ENCODE measurements at places on chromosomes 16 and 17.

DNA sequence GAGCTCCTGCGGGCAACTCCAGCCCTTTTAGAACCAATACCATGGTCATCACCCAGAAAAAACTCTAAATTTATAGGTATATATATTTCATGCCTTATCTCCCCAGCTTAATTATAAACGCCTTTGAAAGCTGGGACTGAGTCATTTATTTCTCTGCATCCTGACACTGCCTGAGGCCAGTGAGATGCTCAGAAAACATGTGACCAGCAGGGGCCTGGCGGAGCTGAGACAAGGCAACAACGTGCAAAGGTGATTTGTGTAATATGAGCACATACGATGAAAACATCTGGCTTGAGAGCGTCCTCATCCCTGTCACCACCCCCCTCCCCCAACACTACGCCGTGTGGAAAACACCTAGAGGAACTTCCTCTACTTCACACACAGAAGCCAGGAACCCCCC, 22.7 kb downstream of the NXN start:
- DNase-seq: no peak
- H3K4me1 ChIP-seq: no peaks in the 10 kb centered on the region
- peaks cover 3% of the 10 kb centered on the region for H3K36me3 ChIP-seq
- no peak overlapping the region for H3K27ac ChIP-seq
- peaks cover 37% of the 10 kb centered on the region for H3K27me3 ChIP-seq

DNA sequence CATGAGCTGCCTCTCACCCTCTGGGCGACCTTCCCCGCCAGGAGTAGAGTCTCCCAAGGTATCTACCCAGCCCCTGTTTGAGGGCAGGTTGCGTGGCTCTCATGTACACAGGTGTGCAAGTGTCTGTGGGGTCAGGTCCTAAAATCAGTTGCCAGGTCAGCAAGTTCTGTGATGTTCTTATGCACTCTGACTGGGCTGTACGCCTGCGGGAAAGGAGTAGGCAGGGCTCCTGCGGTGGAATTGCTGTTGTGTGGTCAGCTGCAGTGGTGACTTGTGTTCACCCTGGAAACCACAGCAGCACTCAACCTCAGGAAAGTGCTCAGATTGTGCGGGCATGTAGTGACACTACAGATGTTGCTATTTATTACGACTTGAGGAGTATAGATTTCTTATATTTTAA, 19.4 kb downstream of the NARF start:
- no peaks in the 10 kb centered on the region for H3K27me3 ChIP-seq
- H3K4me3 ChIP-seq: no peak overlapping the region
- H3K4me1 ChIP-seq: peaks cover 12% of the 10 kb centered on the region
- peak overlapping the region; percentile 25 for H3K27ac ChIP-seq

DNA sequence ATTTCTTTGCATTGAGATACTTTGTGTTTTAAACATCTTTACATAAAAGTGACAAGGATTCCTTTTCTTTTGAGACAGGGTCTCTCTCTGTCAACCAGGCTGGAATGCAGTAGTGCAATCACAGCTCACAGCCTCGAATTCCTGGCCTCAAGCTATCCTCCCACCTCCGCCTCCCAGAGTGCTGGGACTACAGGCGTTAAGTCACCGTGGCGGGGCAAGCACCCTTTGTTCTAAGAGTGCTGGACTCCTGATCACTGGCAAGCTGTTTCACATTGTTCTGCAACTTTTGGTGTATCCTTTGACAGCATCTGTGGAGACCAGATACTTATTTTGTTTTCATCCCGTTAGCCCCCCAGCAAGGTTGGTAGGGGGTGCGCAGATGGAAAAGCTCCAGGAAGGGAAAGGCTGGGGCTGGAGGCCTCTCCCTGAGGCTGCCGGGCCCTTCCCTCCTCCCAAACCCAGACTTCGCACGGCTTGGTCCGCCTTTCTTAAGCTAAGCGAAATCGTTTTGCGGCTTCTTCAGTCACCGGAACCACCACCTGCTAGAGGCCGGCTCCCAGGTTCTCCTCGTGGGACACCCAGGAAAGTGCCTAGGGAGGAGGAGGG, 1.1 kb downstream of the ST6GALNAC2 start:
- DNase-seq: no peak
- H3K27me3 ChIP-seq: peaks cover 40% of the 10 kb centered on the region
- no peaks in the 10 kb centered on the region for H3K36me3 ChIP-seq
- peak overlapping the region; percentile 77 for H3K4me3 ChIP-seq
- H3K27ac ChIP-seq: peak overlapping the region; percentile 5

DNA sequence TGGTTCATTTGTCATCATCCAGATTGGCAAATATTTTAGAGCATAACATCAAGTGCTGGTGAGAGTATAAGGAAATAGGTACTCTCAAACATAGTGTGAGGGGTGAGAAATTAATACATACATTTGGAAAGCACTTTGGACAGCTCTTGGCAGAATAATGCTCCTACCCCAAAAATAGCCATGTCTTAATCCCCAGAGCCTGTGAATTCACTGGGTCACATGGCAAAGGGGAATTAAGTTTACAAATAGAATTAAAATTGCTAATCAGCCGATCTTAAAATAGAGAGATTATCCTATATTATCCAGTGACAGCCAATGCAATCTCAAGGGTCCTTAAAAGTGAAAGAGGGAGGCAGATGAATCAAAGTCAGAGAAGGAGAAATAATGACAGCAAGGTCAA, 38.8 kb upstream of the ANKFN1 start:
- H3K4me3 ChIP-seq: no peak overlapping the region
- DNase-seq: no peak
- no peaks in the 10 kb centered on the region for H3K4me1 ChIP-seq

- H3K27ac ChIP-seq: no peak overlapping the region
- no peak overlapping the region for H3K4me3 ChIP-seq
- peaks cover 3% of the 10 kb centered on the region for H3K4me1 ChIP-seq
- no peaks in the 10 kb centered on the region for H3K36me3 ChIP-seq
These were observed 580 bp downstream of the CD300LD start for GRCh38 chr17:74591503-74591902.

- H3K4me3 ChIP-seq: no peak overlapping the region
- DNase-seq: no peak
- H3K27ac ChIP-seq: no peak overlapping the region
- H3K27me3 ChIP-seq: no peaks in the 10 kb centered on the region
- no peaks in the 10 kb centered on the region for H3K36me3 ChIP-seq
- H3K4me1 ChIP-seq: no peaks in the 10 kb centered on the region
These were observed 32.6 kb downstream of the CNTNAP4 start for GRCh38 chr16:76309639-76310335.

DNA sequence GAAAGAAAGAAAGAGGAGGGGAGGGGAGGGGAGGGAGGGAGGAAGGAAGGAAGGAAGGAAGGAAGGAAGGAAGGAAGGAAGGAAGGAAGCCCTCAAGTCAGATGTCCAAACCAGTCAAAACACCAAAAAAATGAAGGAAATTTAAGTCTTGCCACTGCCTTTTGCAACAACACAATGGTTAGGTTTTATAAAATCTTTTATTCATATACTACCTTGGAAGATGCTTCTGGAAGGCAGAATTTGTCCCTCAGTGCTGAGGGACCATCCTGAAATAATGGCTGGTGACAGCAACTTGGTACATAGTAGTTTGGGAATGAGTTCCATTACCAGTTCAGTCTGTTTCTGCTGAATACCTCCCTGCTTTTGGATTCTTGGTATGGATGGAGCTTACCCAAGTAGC, 7.9 kb downstream of the APOH start:
- H3K36me3 ChIP-seq: no peaks in the 10 kb centered on the region
- peaks cover 4% of the 10 kb centered on the region for H3K4me1 ChIP-seq
- H3K27ac ChIP-seq: peak overlapping the region; percentile 44
- H3K27me3 ChIP-seq: peaks cover 38% of the 10 kb centered on the region
- DNase-seq: no peak

GRCh38 chr17:691423-691822, 23.2 kb downstream of the VPS53 start:
- no peaks in the 10 kb centered on the region for H3K4me1 ChIP-seq
- H3K27me3 ChIP-seq: no peaks in the 10 kb centered on the region
- no peak for DNase-seq
- H3K36me3 ChIP-seq: peaks cover 53% of the 10 kb centered on the region
- H3K27ac ChIP-seq: no peak overlapping the region
- H3K4me3 ChIP-seq: no peak overlapping the region

DNA sequence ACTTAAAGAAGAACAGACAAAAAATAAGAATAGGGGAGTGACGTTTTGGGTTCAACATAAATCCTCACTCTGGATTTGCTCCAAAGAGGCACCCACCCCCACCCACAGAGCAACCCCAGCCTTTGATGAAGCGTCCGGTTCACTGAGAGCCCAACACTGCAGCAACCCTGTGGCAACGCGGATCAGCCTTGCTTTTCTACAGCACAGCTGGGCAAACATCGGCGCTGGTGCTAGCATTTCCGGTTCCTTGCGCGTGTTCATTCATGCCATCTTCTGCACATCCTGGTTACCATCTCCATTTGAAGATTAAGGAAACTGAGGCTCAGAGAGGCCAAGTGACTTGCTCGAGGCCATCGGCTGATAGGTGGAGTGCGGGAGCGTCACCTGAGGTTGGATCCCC, 8.7 kb upstream of the GINS2 start:
- H3K36me3 ChIP-seq: peaks cover 3% of the 10 kb centered on the region
- H3K27me3 ChIP-seq: peaks cover 33% of the 10 kb centered on the region
- no peak overlapping the region for H3K27ac ChIP-seq
- H3K4me3 ChIP-seq: no peak overlapping the region
- DNase-seq: no peak
- no peaks in the 10 kb centered on the region for H3K4me1 ChIP-seq

- no peaks in the 10 kb centered on the region for H3K27me3 ChIP-seq
- no peaks in the 10 kb centered on the region for H3K36me3 ChIP-seq
- no peak overlapping the region for H3K4me3 ChIP-seq
- no peaks in the 10 kb centered on the region for H3K4me1 ChIP-seq
- DNase-seq: no peak
These were observed 5.6 kb downstream of the CPNE7 start for GRCh38 chr16:89581045-89581695.

DNA sequence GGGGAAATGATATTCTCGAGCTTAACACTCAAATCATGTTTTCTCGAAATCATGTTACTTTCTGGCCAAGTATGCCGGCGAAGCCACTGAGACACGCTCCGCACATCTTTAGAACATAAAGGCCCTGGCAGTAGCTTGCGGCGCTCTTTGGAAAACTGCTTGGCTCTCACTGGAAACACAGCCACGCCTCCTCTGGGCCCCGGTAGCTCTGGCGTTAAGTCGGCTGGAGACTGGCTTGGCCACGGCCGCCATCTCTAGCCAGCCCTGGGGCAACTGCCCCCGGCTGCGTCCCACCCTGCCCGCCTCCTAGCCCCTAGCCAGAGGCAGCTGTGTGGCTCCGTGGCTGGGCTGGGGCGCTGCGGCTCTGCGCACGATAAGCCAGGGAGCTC, 9.2 kb upstream of the BAIAP2 start:
- no peak overlapping the region for H3K27ac ChIP-seq
- no peaks in the 10 kb centered on the region for H3K36me3 ChIP-seq
- no peak for DNase-seq
- peaks cover 22% of the 10 kb centered on the region for H3K27me3 ChIP-seq
- no peak overlapping the region for H3K4me3 ChIP-seq

GRCh38 chr17:70251706-70252105, 82.4 kb downstream of the KCNJ2 start:
- H3K36me3 ChIP-seq: no peaks in the 10 kb centered on the region
- no peak overlapping the region for H3K4me3 ChIP-seq
- no peak for DNase-seq
- H3K4me1 ChIP-seq: no peaks in the 10 kb centered on the region
- H3K27me3 ChIP-seq: no peaks in the 10 kb centered on the region

GRCh38 chr17:7478276-7479212, 887 bp downstream of the ZBTB4 start:
- H3K27ac ChIP-seq: peak overlapping the region; percentile 91
- H3K36me3 ChIP-seq: peaks cover 45% of the 10 kb centered on the region

DNA sequence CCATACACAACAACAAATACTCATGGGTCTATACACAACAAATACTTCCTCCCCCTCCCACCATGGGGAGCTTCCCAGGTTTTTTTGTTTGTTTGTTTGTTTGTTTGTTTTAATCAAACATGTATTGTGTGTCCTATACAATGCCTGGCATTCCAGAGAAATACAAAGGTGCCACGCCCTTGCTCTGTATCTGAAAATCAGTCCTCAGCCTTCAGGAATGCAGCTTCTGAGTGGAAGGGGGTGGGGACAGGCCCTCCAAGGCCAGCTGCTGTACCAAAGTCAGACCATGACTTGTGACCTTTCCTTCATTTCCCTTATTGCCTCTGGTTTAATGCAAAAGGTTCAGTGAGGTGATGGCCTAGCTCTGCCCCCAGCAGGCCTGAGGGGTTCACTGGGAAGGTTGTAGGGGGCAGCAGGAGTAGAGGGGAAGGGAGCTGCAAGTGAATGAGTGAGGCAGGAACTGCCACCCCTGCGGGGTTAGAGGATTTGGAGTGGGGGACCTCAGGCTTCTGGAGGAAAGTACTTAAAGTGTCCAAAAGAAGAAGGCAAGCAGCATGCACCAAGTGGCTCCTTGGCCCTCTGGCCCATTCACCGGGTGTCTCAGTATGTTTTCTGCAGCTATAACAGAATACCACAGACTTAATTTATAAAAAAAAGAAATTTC, 105.2 kb downstream of the CLEC16A start:
- H3K27me3 ChIP-seq: no peaks in the 10 kb centered on the region
- no peak overlapping the region for H3K27ac ChIP-seq
- peaks cover 28% of the 10 kb centered on the region for H3K4me1 ChIP-seq
- no peak overlapping the region for H3K4me3 ChIP-seq
- H3K36me3 ChIP-seq: peaks cover 24% of the 10 kb centered on the region

DNA sequence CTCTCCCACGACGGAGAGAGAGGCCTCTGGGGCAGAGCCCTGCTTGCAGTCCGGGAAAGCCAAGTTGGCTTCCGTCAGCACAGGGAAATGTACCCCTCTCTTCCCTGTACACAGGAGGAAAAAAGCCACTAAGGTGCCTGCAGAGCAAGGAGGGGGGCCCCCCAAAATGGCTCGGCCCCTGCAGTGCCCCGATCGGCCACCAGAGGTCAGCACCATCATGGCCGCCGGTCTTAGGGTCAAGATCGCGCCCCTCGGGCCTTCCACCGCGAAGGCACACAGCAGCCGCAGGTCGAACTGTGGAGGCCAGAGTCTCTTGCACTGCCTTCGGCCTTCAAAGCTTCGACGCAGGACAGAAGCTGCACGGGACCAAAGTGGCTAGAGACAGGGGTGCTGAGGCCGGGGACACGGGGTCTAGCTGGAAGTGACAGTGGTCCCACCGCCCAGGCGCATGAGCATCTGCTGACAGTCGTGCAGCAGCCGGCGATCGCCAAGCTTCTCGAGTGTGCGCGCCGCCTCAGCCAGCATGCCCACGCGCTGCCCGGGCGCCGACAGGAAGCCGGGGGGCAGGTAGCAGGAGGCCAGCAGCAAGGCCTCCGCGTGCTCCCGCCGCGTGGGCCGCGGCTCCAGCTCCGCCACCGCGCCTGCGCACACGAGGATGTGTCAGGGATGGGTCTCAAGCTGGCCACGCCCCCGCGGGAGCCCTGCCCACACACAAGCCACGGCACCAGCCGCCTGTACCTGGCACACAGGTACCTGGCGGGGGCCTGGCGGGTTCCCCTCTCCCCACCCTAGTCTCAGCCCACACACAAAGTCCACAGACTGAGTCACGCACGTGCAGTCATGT, 24.4 kb downstream of the SREBF1 start:
- peak overlapping the region; percentile 18 for H3K4me3 ChIP-seq
- DNase-seq: peak; percentile 77
- H3K27me3 ChIP-seq: no peaks in the 10 kb centered on the region
- H3K4me1 ChIP-seq: no peaks in the 10 kb centered on the region
- peaks cover 88% of the 10 kb centered on the region for H3K36me3 ChIP-seq
